Left kidney (tissue), 8 donors: ENCODE measurements at places on chromosomes 3 and 15. TPM values are rescaled to one million over a fixed set of nuclear protein-coding genes. Genes with fewer than 3 reads are reported as not detected.

DNA sequence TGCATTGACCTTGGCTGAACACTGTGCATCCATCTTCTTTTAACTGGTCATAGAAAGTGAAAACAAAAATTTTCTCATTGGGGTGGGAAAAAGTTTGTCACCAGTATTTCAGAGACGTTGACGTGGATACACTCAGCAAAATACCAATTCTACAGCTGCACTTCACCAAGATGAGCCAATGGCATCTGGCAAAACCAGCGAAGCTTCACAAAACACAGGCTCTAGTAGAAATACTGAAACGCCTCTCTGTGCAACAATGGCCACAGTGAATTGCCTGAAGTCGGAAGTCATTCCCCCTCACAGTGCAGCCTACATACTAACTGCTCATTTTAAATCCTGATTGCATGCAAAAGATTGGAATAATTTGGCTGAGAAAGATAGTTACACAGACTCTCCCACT is 17.0 kb downstream of the PCYT1A start:
- no peak for DNase-seq

Gene ARPP21
- polyA plus RNA-seq = 1.3 TPM

Gene MOBP
- 0.22 TPM for polyA plus RNA-seq

GRCh38 chr15:68015244-68015643 is 38.9 kb upstream of the PIAS1 start:
- no peak for DNase-seq

GRCh38 chr3:127735767-127736693 is 63.3 kb downstream of the ABTB1 start:
- peak; percentile 57 for DNase-seq

GRCh38 chr3:63245726-63246241 is 32.3 kb upstream of the SYNPR start:
- no peak for DNase-seq

DNA sequence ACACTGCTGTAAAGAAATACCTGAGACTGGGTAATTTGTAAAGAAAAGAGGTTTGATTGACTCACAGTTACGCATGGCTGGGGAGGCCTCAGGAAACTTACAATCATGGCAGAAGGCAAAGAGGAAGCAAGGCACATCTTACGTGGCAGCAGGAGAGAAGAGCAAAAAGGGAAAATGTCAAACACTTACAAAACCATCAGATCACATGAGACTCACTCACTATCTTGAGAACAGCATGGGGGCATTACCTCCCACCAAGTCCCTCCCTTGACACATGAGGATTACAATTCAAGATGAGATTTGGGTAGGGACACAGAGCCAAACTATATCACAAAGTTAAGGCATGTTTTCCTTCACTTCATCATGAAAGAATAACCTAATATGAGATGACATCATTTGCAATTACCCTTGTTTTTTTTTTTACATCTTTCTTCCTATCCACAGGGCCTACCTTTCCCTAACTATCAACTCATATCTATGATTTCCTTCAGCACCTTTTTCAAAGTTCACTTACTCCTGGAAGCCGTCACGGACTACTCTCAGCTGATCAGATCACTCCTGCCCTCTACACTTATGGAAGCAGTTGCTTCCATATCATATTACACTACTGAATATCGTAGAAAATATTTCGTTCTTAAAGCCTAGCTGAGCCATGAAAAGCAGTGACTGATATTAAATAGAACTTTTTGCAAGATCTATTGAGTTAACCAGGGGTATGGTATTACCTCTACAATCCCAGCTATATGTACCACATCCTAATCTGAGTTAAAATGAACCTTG is 25.5 kb upstream of the ATP8B4 start:
- DNase-seq = no peak

DNA sequence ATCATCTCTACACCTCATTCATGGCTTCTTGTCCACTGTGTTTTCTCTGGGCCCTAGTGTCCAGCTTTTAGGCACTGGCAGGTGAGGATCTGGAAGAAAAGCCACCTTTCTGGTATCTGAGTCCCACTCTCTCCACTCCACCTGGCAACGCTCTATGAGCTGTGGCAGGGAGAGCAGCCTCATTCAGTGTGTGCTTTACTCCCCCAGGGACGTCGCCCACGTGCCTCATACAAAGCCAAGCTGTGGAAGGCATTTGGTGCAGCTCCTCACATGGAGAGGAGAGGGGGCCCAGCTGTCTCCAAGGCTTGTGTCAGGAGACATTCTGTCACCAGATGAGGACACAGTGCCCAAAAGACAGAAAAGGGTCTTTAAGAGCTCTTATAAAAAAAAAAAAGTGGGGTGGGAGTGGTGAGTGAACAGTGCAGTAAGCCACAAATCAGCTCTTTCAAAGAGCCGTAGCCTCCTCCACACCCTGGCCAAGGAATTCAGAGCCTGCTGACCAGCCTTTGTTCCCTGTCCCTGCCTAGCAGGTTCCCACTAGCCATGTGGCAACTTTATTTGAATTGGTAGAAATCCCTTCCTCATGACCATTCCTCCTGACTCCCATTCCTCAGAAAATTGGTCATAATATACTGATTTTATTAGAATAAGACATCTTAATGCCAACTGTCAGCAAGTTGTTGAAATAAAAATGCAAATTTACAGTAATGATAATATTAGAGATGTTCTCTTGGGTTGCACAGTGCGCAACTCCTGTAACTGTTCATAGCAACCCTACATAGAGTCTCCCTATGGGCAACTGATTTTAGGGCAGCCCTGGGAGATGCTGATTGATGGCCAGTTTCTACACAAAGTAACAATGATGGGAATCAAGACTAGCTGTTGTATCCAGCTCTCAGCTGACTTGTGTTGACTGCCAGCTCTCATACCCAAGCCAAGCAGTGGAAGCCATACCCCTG is 29.5 kb downstream of the GALNT15 start:
- DNase-seq = no peak

Gene CNTN4
- polyA plus RNA-seq = 30.1 TPM

DNA sequence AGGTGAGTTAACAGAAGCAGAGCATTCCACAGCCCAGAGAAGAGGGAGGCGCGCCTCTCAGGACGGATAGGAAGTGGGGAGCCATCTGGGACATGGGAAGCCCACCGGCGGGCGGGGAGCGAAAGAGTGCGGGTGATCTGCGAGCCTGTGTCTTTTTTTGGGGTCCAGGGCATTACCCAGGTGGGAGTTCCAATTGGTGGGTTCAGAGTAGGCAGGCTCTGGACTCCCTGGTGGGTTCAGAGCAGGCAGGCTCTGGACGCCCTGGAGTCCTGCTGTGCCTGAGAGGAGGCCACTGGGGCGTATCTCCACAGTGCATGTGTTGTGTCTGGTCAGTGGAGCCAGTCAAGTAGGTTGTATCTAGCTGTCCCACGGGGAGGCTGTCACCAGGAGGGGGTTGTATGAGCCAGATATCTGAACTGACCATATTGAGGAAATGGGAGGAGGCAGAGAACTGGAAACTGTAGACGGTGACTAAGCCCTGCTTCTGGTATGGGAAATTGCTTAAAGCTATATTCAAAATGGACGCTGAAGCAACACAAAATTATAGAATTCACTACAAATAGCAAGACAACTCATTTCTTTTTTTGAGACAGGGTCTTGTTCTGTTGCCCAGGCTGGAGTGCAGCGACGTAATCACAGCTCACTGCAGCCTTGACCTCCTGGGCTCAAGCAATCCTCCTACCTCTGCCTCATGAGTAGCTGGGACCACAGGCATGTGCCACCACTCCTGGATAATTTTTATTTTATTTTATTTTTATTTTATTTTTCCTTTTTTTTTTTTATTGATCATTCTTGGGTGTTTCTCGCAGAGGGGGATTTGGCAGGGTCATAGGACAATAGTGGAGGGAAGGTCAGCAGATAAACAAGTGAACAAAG is 34.5 kb upstream of the CHST2 start:
- DNase-seq = no peak

DNA sequence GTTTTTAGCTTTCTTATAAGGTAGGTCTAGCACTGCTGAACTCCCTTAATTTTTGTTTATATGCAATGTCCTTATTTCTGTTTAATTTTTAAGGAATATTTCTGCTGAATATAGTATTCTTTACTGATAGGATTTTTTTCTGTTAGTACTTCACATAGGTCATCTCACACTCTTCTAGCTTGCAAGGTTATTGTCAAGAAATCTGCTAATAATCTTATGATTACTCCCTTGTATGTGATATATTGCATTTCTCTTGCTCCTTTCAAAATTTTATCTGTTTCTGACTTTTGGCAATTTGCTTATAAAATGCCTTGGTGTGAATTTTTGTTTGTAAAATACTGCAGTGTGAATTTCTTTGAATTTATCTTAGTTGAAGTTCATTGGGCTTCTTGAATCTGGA is 298.4 kb downstream of the GAP43 start:
- DNase-seq = no peak

DNA sequence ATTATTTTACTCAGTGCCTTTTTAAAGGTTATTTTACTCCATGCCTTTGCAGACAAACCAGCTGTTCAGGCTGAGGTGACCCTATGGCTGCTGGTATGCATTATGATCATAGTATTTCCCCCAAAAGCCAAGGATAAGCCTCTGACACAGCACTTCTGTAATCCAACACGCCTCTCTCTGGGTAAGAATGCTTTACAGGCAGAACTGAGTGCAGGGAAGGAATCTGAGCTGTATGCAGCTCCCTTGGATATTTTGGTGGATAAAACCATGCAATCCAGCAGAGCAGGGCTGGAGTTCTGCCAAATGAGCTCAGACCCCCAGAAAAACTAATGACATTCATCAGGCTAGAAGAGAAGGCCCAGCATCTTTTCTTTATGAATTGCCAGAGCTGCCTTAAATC is 11.7 kb upstream of the MAP1A start:
- peak; percentile 28 for DNase-seq

Gene MESP2
- 0.45 TPM for polyA plus RNA-seq

GRCh38 chr3:145739926-145740325 is 421.1 kb downstream of the PLOD2 start:
- DNase-seq = no peak

Gene NOX5
- 1.5 TPM for polyA plus RNA-seq

Gene LXN
- 32.5 TPM for polyA plus RNA-seq

DNA sequence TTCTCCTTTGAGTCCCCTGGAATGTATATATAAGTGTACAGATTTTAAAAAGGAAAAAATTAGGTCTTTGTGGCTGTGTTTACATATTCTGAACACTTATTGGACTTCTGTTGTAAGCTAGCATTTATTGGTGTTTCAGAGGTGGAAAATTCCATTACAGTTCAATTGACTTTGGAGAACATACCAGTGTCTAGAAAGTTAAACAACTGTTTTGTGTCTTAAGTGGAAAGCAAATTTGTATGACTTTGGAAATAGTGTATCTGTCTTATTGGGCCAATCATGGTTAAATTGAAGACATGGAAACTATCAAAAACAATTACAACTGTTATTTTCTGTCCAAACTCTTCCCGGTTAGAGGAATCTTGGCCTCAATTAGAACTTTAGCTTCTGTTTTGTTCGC is 265.0 kb upstream of the C2CD4B start:
- DNase-seq = no peak

Gene CCR1
- polyA plus RNA-seq = 2.0 TPM

Gene NEIL1
- polyA plus RNA-seq = 29.2 TPM

- DNase-seq = no peak
These were observed 304.6 kb upstream of the TBC1D5 start for GRCh38 chr3:18047052-18047451.

DNA sequence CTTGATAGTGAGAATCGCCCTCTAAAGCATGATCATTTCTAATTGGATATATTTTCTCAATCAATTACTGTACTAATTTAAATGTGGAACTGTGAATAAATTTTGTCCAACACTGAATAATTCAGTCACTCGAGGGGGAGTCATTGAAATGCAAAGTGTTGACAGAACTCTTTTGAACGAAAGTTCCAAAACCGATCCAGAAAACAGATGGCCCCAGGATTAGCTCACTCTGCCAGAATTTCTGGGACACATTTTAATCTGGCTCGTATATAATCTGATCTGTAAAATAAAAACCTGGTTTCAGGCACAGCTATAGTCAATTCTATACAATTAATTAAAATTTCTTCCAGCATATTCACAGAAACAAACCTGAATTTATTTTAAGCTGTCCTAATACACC is 580.4 kb downstream of the ROBO1 start:
- DNase-seq = no peak

DNA sequence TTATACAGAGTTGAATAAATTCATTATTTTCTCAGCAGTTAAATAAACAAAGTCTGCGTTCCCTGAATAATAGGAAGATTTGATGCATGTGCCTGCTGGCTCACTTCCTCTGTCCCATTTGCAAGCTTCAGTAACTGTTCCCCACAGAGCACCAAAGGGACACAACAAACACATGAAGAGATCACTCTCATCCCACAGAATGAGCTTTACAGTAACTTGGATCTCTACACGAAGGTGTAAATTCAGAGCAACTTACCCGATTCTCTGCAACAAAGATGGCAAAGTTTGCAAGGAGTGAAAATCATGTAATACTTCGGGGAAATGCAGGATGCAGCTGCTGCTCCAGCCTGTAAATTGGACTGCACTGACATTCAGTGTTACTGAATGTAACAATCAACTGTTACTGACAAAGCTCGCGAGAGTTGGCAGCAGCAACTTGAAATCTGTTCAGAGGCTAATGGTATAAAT is at the start of gene BCHE:
BCHE (minus strand) TSS at position 366 of the 468 bp plus-strand sequence. CDS start 6,390 bp downstream, outside the sequence.
- peak; percentile 20 for DNase-seq

DNA sequence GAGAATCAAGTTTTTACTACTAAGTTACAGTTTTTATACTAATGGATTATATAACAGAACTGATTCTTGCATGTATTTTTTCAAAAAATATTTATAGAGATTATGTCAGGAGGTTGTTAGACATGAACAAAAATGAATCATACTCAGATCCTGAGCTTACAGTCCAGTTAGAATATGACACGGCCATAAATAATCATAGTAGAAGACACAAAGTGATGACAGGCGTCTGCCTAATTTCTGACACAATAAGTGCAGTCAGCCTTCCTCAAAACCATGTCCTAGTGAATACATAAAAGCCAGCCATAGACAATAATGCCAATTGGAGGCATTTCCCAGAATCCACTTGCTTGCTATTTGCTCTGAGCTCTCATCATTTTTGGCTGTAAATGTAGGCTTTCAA is 81.7 kb upstream of the POU1F1 start:
- DNase-seq = no peak

Gene ITIH4
- 15.6 TPM for polyA plus RNA-seq

DNA sequence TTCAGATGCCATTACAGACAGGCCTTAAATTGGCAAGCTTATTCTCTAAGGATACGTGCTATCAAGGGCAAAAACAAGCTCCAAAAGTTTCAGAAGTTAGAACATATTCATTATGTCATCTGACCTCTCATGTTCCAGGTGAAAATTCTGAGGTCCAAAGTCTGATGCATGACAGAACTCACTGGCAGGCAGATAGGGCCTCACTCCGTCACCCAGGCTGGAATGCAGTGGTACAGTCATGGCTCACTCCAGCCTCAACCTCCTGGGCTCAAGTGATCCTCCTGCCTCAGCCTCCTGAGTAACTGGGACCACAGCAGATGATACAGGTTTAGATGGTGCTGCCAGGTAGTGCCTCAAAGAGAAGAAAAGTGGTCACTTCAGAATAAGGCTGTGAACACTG is 15.5 kb downstream of the MRPS25 start:
- DNase-seq = no peak

- no peak for DNase-seq
These were observed 87.0 kb downstream of the CFAP20DC start for GRCh38 chr3:58962816-58963215.

Gene ZPLD1
- polyA plus RNA-seq = 0.60 TPM

Gene TMEM42
- 30.7 TPM for polyA plus RNA-seq

Gene CADM2
- 0.52 TPM for polyA plus RNA-seq
